ENCODE measurements at places on chromosomes 12 and 14.

GRCh38 chr14:59688224-59689170 is 111.9 kb upstream of the CCDC175 start:
- peak; percentile 70 for DNase-seq

- DNase-seq = no peak
Measured at GRCh38 chr12:29337325-29337724, 43.6 kb downstream of the ERGIC2 start.

DNA sequence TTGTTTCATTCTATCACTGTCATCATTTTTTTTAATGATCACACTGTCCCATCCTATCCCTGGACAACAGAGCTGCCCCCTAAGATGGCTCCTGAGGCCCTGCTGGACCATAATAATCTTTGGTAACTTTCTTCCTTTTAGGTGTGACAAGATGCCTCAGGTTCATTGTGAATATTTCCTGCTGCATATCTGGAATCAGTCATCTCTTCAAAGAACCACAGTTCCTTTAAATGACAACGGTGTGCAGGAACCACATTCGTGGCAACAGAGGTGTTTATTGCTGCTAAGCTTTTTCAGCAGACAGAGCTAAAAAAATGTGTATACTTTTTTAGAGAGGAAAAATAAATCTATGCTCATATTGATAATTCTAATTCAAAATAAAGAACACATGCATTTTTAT is 312.9 kb downstream of the MED13L start:
- no peak for DNase-seq

GRCh38 chr14:100715332-100715731 is 11.4 kb upstream of the DLK1 start:
- DNase-seq = no peak
